ENCODE measurements at places on chromosomes 6 and 20. TPM values are rescaled to one million over a fixed set of nuclear protein-coding genes. Genes with fewer than 3 reads are reported as not detected.

SLC2A4RG gene
- 199 TPM for total RNA-seq

GRCh38 chr6:104580452-104580851, 279.3 kb downstream of the HACE1 start:
- no peak overlapping the region for H3K4me3 ChIP-seq
- DNase-seq, result no peak
- H3K4me1 ChIP-seq, result no peaks in the 10 kb centered on the region
- no peak overlapping the region for H3K27ac ChIP-seq
- no peaks in the 10 kb centered on the region for H3K36me3 ChIP-seq
- H3K27me3 ChIP-seq, result no peaks in the 10 kb centered on the region

GRCh38 chr6:39521958-39522357, 199.5 kb upstream of the KCNK16 start:
- no peak for DNase-seq
- H3K27ac ChIP-seq, result no peak overlapping the region
- H3K4me3 ChIP-seq, result no peak overlapping the region
- no peaks in the 10 kb centered on the region for H3K27me3 ChIP-seq

DNA sequence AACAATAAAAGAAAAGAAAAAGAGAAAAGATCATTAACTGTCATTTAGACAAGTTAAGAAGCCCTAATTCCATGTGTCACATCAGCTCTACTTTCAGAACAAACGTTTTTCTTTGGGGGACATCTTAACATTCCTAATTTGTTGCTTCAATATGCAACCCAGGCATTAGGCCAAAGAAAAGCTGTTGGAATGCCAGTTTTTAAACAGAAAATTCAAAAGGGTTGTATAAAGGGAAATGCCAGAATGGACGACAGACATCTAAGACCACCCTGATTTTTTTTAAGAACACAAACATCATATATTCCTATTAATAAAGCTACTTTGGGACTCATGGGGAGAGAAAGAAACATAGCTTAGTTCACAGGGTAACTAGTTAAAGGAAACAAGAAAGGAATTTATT, 315.0 kb downstream of the GMDS start:
- H3K4me3 ChIP-seq, result no peak overlapping the region
- H3K36me3 ChIP-seq, result no peaks in the 10 kb centered on the region
- H3K27ac ChIP-seq, result no peak overlapping the region
- H3K4me1 ChIP-seq, result no peaks in the 10 kb centered on the region
- no peaks in the 10 kb centered on the region for H3K27me3 ChIP-seq
- DNase-seq, result no peak

- no peak for DNase-seq
- H3K4me1 ChIP-seq, result no peaks in the 10 kb centered on the region
- no peak overlapping the region for H3K27ac ChIP-seq
- no peaks in the 10 kb centered on the region for H3K36me3 ChIP-seq
- no peaks in the 10 kb centered on the region for H3K27me3 ChIP-seq
Observed at GRCh38 chr6:153727885-153728284, 311.2 kb upstream of the OPRM1 start.

DNA sequence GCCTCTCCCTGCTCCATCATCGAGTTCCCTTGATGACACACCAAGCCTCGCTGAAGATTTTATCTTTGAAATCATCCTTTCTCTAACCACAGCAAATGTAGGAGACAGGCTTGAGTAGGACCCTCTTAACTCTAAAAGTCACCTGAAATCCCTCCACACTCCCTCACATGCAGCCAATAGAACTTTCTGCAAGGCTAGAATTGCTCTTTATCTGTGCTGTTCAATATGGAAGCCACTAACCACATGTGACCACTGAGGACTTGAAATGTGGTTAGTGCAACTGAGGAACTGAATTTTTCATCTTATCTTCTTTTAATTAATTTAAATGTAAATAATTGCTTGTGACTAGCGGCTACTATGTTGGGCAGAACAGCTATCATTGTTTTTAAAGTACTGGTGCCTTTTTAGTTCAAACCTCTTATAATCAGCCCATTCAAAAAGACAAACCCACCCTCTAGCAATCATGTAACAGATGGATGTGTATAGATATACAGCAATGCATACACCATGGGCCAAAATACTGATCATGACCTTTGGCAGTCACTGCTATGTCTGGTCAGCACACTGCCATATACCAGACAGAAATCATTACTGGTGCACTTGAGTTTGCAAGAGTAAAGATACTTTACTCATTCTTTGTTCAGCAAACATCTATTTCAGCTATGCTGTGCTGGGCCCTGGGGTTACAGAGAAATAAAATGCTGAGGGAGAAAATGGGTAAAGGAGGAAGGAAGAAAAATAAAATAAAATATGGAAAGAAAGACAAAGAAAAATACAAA, 50.0 kb downstream of the GFOD1 start:
- peaks cover 3% of the 10 kb centered on the region for H3K4me1 ChIP-seq
- no peak overlapping the region for H3K4me3 ChIP-seq
- no peak for DNase-seq

GRCh38 chr6:45836984-45837383, 178.7 kb downstream of the CLIC5 start:
- H3K4me3 ChIP-seq, result no peak overlapping the region
- DNase-seq, result no peak
- no peaks in the 10 kb centered on the region for H3K4me1 ChIP-seq

RNF144B gene
- 10.7 TPM for total RNA-seq

GRCh38 chr6:167229586-167229985, 61.5 kb upstream of the UNC93A start:
- no peaks in the 10 kb centered on the region for H3K27me3 ChIP-seq
- DNase-seq, result no peak
- no peaks in the 10 kb centered on the region for H3K36me3 ChIP-seq
- no peak overlapping the region for H3K4me3 ChIP-seq
- H3K4me1 ChIP-seq, result no peaks in the 10 kb centered on the region
- H3K27ac ChIP-seq, result no peak overlapping the region

DNA sequence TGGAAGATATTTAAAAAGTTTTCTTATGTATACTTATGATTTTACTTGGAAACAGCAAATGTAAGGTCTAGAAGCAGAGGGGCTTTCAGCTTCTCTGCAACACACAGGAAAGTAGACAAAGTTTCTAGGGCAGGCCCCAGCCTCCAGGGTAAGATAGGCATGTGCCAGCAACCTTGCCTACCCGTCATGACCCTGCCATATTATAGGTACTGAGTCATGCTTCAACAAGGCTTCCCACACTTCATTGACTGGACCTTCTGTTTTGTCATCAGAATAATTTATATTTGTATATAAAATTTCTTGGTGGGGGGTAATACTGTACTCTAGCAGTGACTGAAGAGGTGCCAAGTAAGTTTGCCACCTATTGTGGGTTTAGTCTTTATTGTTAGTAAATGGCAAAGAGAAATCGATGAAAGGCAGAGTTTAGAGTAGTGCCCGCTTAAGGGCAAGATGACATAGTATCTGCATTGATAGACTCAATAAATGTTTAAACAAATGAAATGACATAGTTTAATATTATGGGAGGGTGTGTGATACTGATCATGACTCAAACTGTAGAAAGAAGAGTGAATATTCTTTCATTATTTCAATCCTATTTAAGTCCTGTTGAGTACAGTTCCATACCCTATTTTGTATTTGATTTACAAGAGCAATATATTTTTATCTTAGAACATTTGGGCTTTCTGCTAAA, 95.6 kb downstream of the JARID2 start:
- no peaks in the 10 kb centered on the region for H3K27me3 ChIP-seq
- no peaks in the 10 kb centered on the region for H3K4me1 ChIP-seq
- H3K27ac ChIP-seq, result no peak overlapping the region
- no peak overlapping the region for H3K4me3 ChIP-seq

DNA sequence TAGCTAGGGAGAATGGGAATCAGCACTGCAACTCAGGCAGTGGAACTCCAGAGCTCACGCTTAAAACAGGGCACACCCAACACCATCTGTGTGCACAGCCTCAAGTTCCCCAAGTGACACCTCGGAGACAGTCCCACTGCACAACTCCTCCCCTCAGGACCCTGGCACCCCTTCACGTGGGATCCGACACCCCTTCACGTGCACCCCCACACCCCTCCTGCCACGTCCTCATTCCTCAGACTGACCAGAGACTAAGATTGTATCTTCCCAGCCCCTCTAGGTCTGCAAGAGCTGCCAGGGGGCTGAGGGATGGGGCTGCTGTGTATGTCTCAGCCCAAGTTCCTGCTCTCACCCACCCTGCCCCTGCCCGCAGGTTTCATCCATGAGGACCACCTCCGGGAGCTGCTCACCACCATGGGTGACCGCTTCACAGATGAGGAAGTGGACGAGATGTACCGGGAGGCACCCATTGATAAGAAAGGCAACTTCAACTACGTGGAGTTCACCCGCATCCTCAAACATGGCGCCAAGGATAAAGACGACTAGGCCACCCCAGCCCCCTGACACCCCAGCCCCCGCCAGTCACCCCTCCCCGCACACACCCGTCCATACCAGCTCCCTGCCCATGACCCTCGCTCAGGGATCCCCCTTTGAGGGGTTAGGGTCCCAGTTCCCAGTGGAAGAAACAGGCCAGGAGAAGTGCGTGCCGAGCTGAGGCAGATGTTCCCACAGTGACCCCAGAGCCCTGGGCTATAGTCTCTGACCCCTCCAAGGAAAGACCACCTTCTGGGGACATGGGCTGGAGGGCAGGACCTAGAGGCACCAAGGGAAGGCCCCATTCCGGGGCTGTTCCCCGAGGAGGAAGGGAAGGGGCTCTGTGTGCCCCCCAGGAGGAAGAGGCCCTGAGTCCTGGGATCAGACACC, 7.6 kb downstream of the MYL9 start:
- no peak for DNase-seq
- H3K27me3 ChIP-seq, result no peaks in the 10 kb centered on the region
- H3K4me1 ChIP-seq, result peaks cover 13% of the 10 kb centered on the region

- no peak overlapping the region for H3K27ac ChIP-seq
- no peaks in the 10 kb centered on the region for H3K36me3 ChIP-seq
- no peaks in the 10 kb centered on the region for H3K27me3 ChIP-seq
- no peaks in the 10 kb centered on the region for H3K4me1 ChIP-seq
- H3K4me3 ChIP-seq, result no peak overlapping the region
- no peak for DNase-seq
Observed at GRCh38 chr6:39634646-39635341, 90.4 kb downstream of the KIF6 start.

DNA sequence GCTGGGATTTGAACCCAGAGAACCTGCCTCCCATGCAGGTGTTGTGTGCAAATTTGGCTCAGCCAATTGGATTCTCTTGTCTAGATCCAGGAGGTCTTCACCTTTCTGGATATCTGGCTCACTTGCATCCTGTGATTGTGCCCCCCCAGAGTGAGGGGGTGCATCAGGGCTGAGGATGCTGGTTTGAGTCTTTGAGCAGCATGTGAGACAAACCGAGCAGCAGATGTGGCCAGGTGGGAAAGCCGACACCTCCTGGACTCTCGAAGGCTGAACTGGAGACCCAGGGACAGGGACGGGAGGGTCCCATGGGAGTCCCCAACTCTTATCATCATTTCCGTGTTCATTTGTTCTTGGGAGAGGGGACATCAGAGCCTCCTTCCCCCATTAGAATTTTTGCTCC, 30.6 kb upstream of the SULF2 start:
- H3K27ac ChIP-seq, result no peak overlapping the region
- no peaks in the 10 kb centered on the region for H3K36me3 ChIP-seq
- H3K4me1 ChIP-seq, result no peaks in the 10 kb centered on the region
- no peak overlapping the region for H3K4me3 ChIP-seq
- no peak for DNase-seq
- H3K27me3 ChIP-seq, result no peaks in the 10 kb centered on the region

TRAPPC3L gene
- not detected for total RNA-seq

DNA sequence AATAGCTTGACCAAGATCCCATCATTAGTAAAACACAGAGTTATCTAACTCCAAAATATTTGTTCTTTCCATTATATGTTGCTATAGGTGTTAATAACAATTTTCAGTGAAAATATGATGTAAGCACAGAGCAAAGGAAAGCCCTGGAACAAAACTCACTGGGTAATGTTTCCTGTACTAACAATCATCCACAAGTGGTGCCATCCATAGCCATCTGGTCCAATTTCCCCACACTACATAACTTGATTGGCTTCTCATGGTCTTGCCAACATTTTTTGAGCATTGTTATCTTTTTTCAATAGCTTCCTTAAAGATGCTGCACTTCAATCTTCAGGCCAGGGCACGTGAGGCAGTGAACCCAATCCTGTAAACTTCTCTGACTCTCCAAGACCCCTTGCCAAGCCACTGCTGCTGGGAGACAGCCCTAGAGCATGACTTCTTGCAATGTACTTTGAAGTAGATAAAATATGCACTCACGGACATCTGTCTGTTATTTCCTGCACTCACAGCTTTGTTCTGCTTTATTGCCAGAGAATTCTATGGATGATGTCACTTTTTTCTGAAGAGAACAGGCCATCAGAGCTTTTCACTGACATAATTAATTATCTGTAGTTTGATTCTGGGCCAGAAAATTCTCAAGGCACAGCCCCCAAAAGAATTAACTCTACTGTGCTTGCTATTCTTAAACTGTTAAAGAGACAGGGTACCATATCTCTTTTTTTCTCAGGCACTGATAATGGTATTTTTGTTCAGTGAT, 97.5 kb upstream of the TMEM30A start:
- DNase-seq, result no peak
- no peak overlapping the region for H3K27ac ChIP-seq
- H3K4me3 ChIP-seq, result no peak overlapping the region
- H3K4me1 ChIP-seq, result no peaks in the 10 kb centered on the region
- no peaks in the 10 kb centered on the region for H3K27me3 ChIP-seq
- no peaks in the 10 kb centered on the region for H3K36me3 ChIP-seq

TCF15 gene
- total RNA-seq, result 0.33 TPM
